ENCODE measurements at places on chromosomes 6 and 20. TPM values are rescaled to one million over a fixed set of nuclear protein-coding genes. Genes with fewer than 3 reads are reported as not detected.

Gene PRSS35
- 3.9 TPM for total RNA-seq

GRCh38 chr20:32216179-32217142, 8.8 kb downstream of the POFUT1 start:
- H3K4me1 ChIP-seq = peaks cover 4% of the 10 kb centered on the region
- no peak overlapping the region for H3K4me3 ChIP-seq
- peaks cover 15% of the 10 kb centered on the region for H3K36me3 ChIP-seq
- H3K27ac ChIP-seq = no peak overlapping the region

- no peaks in the 10 kb centered on the region for H3K36me3 ChIP-seq
- H3K27ac ChIP-seq = no peak overlapping the region
- H3K4me3 ChIP-seq = no peak overlapping the region
- no peaks in the 10 kb centered on the region for H3K27me3 ChIP-seq
- no peaks in the 10 kb centered on the region for H3K4me1 ChIP-seq
Observed at GRCh38 chr6:11722220-11722619, 56.4 kb downstream of the ADTRP start.

DNA sequence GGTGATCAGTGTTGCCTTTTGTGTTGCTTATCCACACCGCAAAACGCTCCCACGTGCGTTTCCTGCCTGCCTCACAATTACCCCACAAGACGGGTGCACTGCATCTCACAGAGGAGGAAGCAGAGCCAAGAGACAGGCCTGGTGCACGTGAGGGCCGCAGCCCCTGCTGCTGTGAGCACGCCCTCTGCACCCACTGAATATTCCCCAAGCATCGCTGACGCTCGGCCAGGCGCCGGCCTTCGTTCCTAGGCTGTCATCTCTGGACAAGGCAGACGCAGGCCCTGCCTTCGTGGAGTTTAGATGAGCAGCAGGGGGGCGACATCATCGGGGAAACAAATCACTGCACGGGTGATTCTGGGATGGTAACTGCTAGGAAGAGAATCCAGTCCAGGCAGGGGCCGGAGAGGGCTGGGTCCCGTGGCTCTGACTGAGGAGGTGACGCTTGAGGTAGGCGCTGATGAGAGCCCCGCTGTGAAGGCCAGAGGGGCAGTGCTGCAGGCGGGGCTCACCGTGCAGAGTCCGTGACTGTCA, 162.4 kb upstream of the QKI start:
- peak overlapping the region; percentile 32 for H3K27ac ChIP-seq
- H3K4me1 ChIP-seq = peaks cover 46% of the 10 kb centered on the region
- no peak for DNase-seq
- no peaks in the 10 kb centered on the region for H3K36me3 ChIP-seq
- no peak overlapping the region for H3K4me3 ChIP-seq

DNA sequence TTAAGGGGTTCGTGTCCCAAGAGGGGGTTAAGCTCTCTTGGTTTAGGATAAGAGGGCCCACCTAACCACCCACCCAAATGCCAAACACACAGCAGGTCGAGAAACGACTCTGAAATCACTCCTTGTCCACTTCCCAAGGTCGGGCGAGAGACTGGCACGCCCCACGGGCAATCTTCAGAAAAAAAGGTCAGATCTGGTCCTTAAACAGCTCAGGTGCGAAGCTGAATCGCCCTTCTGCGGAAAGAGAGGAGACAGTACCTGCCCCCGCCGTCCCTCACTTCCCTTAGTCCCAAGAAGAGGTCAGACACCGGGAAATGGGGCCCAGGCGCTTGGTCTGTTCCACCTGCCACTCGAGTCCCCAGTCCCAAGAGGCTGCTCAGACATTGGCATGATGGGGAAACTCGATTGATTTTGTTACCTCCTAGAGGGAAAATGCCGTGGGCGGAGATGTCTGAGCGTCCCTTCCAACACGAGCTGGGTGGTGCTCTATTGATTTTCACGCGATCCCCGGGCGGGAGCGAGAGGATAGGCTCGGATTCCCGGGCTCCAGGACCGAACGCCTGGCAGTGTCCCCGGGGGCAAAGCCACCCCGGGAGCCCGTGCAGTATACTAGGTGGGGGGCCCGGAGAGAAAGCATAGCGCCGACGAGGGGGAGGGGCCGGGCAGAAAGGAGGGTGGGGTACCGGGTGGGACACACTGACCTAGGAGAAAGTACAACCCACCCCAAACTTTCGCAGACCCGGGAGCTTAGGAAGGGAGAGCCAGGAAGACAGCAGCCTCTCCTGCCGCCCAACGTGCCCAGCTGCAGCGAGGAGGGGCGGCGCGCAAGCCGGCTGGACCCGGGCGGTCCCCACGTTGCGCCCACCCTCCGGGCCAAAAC, 1.1 kb upstream of the SAMD5 start:
- H3K4me1 ChIP-seq = peaks cover 42% of the 10 kb centered on the region
- peak overlapping the region; percentile 88 for H3K4me3 ChIP-seq
- H3K36me3 ChIP-seq = no peaks in the 10 kb centered on the region
- no peak overlapping the region for H3K27ac ChIP-seq
- H3K27me3 ChIP-seq = peaks cover 59% of the 10 kb centered on the region
